ENCODE measurements at places on chromosomes 6 and 20. TPM values are rescaled to one million over a fixed set of nuclear protein-coding genes. Genes with fewer than 3 reads are reported as not detected.
A peak's percentile ranks its signal among the peaks of the same experiment; 100 is the strongest.

Gene TENT5A
- total RNA-seq: 22.9 TPM

Gene TINAG
- not detected for total RNA-seq

Gene RBBP8NL
- total RNA-seq: not detected

Gene SYCP2
- total RNA-seq: 3.0 TPM

Gene MUC21
- not detected for total RNA-seq

Gene CGA
- total RNA-seq: not detected

Gene BHLHE23
- not detected for total RNA-seq

Gene PRRT1
- under 0.01 TPM for total RNA-seq

Gene GMEB2
- 10.8 TPM for total RNA-seq

Gene BMP6
- under 0.01 TPM for total RNA-seq

Gene CST7
- total RNA-seq: not detected

DNA sequence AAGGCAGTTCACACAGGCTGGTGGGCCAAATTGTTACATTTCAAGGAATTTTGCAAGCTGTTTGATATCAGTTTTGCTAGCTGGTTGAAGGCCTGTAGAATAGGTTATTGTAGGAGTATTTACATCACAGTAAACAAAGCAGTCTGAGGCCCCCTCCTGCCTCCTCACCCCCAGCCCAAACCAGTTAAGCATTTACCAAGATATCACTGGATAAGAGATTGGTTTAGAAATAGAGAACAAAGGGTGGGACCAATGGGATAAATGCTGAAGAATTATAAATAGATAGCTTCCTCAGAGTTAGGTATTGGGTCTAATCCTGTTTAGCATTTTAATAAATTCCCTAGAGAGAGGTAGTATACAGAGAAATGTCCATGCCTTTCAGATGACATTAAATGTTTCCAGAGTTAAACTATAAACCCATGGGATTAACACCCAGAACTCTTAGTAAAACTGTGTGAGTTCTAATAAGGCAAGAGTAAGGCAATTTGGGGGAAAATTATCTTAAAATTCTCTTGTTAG, 2.3 kb upstream of the PHACTR2 start:
- DNase-seq: no peak

DNA sequence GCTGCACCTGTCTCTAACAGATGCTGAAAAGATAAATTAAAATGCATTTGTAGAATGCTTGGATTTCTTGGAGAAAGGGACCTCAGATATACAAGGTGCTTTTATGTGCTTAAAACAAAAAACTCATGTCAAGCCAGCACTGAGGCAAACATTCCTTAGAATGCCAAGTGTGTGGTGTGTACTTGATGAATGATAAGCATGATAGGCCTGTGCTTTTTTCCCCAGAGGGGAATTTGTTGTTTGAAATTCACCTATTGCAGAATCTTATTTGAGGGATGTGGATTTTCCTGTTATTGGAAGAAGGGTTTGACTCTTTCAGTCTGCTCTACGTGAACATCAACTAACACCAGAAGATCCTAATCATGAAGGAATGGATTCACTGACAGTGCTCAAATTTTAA, 28.8 kb downstream of the TTI1 start:
- DNase-seq: no peak

DNA sequence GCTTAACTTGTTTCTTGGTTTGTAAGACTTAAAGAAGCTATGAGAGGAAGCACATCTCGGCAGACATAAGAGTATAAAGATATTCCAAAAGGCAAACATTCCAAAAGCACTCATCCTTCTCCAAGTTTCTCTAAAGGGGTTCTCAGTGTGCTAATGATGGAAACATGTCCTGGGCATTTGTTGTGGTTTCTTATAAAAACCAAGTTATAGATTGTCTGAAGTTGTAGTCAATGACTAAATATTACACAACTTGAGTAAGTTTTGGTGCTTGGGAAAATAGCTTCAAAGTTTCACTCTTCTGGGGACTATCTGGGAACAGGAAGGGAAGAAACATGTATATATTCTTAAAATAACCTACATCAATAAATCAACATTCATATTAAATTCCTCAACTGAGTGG, 128.3 kb upstream of the TBX18 start:
- DNase-seq: peak; percentile 15

DNA sequence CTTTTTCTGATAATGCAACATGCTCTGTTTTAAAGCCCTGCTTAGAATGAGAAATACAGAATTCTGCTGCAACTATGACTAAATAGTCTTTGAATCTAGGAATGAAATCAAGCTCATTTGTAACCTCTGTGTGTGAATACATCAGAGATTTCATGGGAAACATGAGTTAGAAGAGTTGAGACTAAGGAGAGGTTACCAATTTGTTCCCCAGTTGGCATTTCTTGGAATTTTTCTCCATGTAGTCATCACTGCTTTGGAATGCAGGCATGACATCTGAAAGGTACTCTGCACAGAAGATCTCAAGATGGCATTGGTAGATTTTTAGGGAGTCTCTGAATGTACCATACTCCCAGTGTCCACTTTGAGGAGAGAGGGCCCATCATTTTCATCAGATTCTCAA, 237.2 kb downstream of the TFAP2A start:
- no peak for DNase-seq

- DNase-seq: no peak
Measured at GRCh38 chr20:63087872-63088680, 81.3 kb upstream of the BHLHE23 start.

GRCh38 chr20:19867940-19868371, 109.9 kb downstream of the RIN2 start:
- DNase-seq: peak; percentile 25

DNA sequence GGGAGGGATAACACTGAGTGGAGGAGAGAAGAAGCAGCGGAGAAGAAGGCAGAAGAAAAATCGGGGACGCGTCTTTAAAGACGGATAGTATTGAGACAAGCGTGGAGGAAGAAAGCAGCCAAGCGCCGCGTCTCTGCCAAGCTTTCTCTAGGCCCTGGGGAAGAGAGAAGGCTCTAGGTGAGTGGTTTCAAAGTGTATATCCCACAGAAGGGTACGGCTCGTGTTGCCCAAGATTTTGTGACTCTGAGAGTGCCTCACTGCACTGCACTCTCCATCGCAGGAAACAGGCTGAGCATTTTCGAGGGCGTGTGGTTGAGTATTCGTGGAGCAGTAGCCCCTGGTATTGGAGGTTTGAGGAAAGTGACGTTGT, 185.4 kb downstream of the TRIM27 start:
- no peak for DNase-seq

DNA sequence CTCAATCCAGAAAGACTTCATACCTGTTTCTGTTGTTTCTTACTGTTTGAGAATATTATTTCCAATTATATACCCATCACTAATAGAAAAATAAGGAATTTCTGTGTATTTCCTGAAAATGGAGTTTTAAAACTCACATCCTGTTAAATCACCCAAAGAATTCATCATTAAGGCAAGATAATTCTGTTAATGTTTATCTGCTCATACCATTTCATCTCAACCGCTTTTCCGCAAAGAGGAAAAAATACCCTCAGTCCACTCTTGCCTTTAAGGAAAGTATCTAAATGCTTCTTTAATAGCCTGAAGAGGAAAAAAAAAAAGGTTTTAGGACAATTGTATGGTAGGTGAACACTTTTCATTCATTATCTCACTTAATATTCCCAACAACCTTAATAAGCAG, 7.3 kb downstream of the TPMT start:
- no peak for DNase-seq

GRCh38 chr20:38132910-38133501, 32.1 kb downstream of the TGM2 start:
- peak; percentile 25 for DNase-seq

GRCh38 chr20:8434326-8434876, 302.3 kb downstream of the PLCB1 start:
- DNase-seq: peak; percentile 75

GRCh38 chr6:111864138-111865048, 8.9 kb downstream of the FYN start:
- DNase-seq: no peak

GRCh38 chr20:57425150-57426013, 34.2 kb downstream of the RBM38 start:
- DNase-seq: no peak

GRCh38 chr6:51892750-51893149, 194.7 kb downstream of the PKHD1 start:
- DNase-seq: no peak

DNA sequence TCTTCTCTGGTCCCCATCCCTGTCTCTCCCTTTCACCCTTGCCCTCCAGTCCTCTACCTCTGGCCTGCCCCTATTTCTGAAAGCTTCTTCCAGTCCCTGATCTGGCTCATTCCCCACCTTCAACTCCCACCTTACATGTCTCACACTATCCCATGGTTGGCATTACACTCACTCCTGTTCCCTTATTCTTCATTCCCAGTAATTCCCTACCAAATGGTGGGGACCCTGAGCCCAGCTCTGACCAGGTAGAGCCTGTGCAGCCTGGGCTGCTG, 6.4 kb downstream of the TP53INP2 start:
- no peak for DNase-seq

GRCh38 chr6:3669916-3670315, 81.6 kb downstream of the PXDC1 start:
- DNase-seq: no peak

DNA sequence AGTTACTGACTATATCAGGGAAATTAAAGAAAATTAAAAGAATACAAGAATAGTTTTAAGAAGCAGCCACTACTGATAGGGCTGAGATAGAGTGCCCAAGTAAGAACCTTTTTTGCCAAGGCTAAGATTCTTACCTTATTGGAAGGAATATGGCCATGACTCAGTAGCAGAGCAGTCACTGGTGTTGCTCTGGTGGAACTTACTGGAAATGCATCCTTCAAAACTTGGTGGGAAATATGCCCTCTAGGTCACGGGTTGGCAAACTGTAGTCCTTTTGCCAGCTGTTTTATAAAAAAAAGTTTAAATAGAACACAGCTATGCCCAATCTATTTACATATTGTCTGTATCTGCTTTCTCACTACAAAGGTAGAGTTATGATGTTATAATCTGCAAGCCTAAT, 6.0 kb downstream of the HSF2 start:
- DNase-seq: no peak

GRCh38 chr6:40485795-40486194, 101.4 kb downstream of the LRFN2 start:
- DNase-seq: no peak

GRCh38 chr6:2127484-2127911, 117.9 kb downstream of the GMDS start:
- no peak for DNase-seq

DNA sequence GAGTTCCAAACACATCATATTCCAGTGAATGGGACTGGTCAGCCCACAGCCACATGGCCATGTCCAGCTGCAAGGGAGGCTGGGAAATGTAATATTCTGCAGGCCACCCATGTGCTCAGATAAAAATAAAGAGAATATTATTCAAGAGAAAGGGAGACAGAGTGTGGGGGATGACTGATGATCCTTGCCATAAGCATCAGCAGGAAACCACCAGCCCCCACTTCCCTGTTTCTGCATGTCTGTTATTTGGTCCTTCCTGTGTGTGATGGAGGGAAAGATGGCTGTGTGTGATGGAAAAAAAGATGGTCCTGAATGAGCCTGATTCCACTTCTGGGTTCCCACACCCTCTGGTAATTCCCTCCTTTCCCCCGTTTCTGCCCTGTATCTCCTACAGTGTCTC, 13.1 kb upstream of the RSPO4 start:
- DNase-seq: no peak

DNA sequence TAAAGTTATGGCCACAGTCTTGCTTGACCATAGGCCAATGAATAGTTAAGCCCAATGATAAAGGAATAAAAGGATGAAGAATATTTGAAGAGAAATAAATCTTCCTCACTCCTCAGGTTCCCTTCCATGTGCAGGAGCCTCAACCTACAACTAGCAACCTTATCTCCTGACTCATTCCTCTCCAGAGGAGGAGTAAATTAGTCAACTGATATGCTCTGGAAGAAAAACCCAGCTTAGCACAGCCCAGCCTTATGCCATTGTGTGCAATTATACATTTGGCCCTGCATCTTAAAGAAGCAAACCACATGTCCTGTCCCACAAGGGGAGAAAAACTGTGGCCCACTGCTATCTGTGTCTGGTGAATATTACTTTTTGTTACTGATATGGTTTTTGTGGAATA, 82.1 kb downstream of the PHIP start:
- no peak for DNase-seq

- no peak for DNase-seq
Measured at GRCh38 chr6:148629592-148630465, 117.0 kb upstream of the UST start.

GRCh38 chr6:19719691-19720128, 117.5 kb upstream of the ID4 start:
- DNase-seq: peak; percentile 44

GRCh38 chr6:1347161-1347560, 35.3 kb downstream of the FOXQ1 start:
- no peak for DNase-seq

- peak; percentile 75 for DNase-seq
Measured at GRCh38 chr20:59063358-59064213, 21.0 kb upstream of the PRELID3B start.

DNA sequence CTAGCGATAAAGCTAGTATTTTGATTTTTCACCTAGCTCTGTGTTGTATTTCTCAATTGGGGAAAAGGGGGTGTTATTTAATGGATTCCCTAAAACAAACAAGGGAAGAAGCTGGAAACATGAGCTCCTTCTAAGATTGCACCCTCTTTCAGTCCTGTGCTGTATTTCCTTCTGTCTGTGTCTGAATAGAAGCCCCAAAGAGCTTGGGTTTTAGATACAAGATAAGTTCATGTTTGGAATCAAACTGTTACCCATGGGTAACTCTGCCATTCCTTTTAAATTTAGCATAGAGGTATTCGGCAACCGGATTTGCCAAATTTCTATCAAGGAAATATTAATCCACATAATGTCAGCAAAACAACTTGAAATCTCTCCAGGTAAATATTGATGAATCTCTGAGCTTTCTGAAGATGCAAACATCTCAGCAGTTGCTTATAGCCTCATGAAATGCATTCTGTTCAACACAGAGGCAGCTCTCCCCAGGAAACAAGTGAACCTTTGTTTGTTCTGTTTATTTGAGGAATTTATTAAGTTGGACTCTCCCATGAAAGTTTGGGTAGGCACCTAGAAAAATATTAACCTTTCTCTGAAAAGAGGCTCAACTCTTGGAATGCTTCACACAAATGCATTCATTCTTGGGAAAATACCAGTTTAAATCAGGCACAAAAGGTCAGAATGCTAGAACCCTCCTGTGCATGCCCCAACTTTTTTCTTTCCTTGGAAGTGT, 9.9 kb upstream of the SCGN start:
- DNase-seq: no peak

DNA sequence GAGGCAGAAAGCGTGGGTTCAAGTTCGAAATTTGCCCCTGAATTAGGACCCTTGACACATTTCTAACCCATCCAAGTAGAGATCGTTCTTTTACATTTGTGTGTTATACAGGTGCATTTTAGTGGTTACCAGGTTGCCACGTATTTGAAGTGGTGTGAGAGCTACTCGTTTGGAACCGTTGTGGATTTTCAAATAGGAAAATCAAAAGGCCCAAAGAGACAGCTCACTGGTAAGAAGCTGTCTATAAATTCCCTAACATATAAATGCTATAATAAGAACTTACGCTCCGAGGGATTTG, 1.6 kb upstream of the REV3L start:
- DNase-seq: peak; percentile 26

All from fibroblast of villous mesenchyme (primary cell).